ENCODE measurements at places on chromosomes 12 and 14.

GRCh38 chr12:96882862-96883261 lies 24.2 kb upstream of the NEDD1 start:
- DNase-seq = no peak

GRCh38 chr14:97177635-97178034 lies 380.5 kb downstream of the VRK1 start:
- no peak for DNase-seq

- no peak for DNase-seq
Observed at GRCh38 chr12:119229837-119230236, 51.1 kb downstream of the HSPB8 start.

DNA sequence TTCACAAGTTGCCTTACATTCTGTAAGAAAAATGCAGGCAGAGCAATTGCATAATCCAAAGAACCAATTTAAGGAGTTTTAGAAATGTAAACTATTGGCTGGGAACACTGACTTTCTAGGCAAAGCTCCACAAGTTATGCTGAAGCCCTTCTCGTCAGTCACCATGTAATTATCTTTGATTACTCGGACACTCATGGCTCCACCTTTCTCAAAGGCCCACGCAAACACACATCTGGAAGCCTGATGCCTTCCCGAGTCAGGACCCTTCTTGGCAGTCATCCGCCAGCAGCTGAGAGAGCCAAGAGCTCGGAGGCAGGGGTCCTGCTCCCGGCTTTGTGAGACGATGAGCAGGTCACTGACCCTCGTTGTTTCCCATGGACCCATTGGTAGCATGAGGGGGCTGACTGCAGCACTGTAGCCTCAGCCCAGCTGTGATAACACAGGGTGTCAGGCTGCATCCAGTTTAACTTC lies 202.2 kb downstream of the TMEM132D start:
- no peak for DNase-seq

DNA sequence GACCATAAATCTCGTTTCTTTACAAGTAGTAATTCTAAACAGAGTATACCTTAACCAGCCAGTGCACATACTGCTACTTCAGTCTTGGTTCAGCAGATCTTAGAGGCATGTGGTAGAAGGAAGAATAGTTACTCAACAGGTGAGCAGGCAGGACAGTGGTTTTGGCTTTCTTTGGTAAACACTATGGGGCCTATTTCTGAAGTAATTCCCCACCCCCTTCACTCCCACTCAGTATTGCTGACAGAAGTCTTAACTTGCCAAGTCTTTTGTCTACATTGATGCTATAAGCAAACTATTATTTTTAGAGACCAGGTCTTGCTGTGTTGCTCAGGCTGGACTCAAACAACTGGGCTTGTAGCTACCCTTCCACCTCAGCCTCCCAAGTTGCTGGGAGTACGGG lies 68.5 kb downstream of the FBXO34 start:
- no peak for DNase-seq

GRCh38 chr12:56454557-56454956 lies at the start of gene MIP:
TSS of gene MIP (minus strand) at chr12:56454657. CDS start at chr12:56454613, 44 bp downstream.
- no peak for DNase-seq

GRCh38 chr12:113021500-113021899 lies 35.0 kb upstream of the DTX1 start:
- no peak for DNase-seq

- peak; percentile 37 for DNase-seq
Observed at GRCh38 chr14:91873471-91874415, 6.4 kb upstream of the TC2N start.

DNA sequence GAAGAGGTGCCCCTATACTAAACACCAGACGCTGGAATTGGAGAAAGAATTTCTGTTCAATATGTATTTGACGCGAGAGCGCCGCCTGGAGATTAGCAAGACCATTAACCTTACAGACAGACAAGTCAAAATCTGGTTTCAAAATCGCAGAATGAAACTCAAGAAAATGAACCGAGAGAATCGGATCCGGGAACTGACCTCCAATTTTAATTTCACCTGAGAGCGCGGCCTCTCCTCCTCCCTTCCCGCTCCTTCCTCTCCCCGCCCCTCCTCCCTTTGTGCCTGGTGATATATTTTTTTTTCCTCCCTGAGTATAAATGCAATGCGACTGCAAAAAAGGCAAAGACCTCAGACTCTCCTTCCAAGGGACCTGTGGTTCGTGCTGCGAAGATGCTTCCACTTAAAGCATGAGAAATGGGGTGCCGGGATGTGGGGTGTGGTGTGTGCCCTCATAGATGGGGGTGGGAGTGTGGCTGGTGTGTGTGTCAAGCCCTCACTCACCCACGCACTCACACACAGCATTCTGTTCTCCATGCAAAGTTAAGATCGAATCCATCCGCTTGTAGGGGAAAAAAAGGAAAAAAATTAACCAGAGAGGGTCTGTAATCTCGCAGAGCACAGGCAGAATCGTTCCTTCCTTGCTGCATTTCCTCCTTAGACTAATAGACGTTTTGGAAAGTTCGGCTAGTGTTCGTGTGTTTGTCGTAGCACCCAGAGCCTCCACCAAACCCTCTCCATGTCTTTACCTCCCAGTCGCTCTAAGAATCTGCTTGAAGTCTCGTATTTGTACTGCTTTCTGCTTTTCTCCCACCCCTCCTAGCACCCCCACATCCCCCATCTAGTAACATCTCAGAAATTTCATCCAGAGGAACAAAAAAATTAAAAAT lies 4.5 kb downstream of the HOXC10 start:
- DNase-seq = peak; percentile 78

- no peak for DNase-seq
Observed at GRCh38 chr12:92753976-92754885, 51.4 kb downstream of the PLEKHG7 start.

- no peak for DNase-seq
Observed at GRCh38 chr12:59040043-59040442, 119.7 kb upstream of the LRIG3 start.

- DNase-seq = no peak
Observed at GRCh38 chr12:127060310-127060847, 1206.6 kb upstream of the TMEM132C start.

GRCh38 chr14:68695326-68695768 lies 97.5 kb downstream of the ZFP36L1 start:
- no peak for DNase-seq

DNA sequence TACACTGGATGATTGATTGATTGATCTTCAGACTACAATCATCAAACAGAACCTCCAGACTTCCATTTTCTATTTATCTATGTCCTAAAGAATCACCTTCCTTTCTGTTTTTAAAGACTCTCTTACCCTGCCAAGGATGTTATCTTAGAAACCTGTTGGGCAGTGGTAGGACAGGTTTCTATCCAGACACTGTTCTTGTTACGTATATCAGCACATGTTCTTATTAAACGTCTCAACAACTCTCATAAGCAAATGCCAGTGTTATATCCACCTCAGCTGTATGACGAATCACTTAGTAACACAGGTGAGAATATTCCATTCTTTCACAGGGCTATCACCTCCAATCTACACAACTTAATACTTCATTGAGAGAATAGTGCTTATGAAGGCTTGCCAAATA lies 40.2 kb upstream of the RPL10L start:
- DNase-seq = no peak

DNA sequence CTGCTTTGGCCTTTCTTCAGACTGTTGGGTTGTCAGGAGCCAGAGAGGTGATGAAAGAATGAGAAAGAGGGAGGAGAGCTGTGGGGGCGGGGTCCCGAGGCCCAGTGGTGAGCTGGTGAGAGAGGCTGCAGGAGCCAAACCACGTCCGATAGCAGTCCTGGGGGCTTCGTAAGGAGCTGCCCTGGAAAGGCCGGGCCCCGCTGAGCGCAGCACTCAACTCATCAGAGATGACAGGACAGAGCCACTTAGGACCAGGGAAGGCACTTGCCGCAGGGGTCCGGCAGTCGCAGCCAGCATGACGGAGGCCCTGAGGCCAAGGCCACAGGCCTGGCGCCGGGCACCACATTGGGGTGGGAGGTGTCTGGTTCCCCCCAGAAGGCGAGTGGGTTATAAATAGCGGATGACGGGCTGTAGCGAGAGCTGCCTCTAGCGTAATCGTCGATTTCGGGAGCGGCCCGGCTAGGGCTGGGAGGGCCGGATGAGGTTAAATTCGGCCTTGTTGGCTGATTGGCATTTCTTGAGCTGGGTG lies 179.0 kb downstream of the TSPAN9 start:
- DNase-seq = no peak

DNA sequence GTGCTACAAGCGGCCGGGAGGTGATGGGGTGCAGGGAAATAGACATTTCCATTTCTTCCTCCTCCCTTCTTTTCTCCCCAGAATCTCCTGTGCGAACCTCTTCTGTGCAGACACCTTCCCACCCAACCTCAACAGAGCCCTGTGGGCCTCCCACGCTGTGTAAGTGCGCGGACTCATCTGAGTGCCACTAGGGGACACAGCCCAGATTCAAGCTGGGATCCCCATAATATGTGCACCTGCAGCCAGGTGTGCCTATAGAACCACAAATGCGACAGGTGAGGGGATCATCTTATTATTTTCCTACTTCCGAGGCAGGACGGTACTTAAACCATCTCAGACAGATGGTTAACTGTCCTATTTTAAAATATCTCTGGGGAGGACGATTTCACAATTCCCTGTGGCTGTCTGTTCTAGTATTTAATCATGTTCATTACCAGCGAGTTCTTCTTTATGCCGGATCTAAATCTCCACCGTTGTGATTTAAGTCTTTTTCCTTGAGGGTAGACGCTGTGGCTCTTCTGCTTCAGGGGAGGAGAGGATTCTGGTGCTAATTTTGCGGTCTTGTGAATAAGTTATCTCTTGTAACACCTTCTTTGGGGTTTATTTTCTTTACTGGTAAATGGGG lies 17.2 kb upstream of the CACNA1C start:
- no peak for DNase-seq

- no peak for DNase-seq
Observed at GRCh38 chr12:102399653-102400052, 80.7 kb downstream of the IGF1 start.

GRCh38 chr12:92210071-92210470 lies 64.4 kb upstream of the BTG1 start:
- DNase-seq = no peak

DNA sequence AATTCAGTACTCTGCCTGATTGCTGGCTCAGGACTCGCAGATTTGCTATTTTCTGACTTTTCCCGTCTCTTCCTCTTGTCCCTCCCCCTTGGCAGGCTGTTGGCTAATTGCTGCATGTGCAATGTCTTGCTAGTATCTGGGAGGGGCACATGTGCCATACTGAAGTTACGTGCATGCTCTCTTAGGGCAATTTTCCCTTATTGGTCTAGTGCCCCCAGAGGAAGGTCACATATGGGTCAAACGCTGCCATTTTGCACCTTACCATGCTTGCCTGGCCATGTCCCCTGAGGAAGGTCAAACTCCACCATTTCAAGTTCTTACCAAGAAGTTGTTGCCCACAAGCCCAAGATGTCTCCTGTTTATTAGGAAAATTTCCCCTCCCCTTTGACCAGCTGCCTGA lies 13.9 kb upstream of the ERC1 start:
- no peak for DNase-seq

- DNase-seq = no peak
Observed at GRCh38 chr12:68833508-68833907, 25.5 kb downstream of the MDM2 start.

GRCh38 chr14:105093038-105093430 lies 27.8 kb upstream of the GPR132 start:
- DNase-seq = peak; percentile 49

- DNase-seq = no peak
Observed at GRCh38 chr14:101814934-101815333, 53.4 kb downstream of the PPP2R5C start.

DNA sequence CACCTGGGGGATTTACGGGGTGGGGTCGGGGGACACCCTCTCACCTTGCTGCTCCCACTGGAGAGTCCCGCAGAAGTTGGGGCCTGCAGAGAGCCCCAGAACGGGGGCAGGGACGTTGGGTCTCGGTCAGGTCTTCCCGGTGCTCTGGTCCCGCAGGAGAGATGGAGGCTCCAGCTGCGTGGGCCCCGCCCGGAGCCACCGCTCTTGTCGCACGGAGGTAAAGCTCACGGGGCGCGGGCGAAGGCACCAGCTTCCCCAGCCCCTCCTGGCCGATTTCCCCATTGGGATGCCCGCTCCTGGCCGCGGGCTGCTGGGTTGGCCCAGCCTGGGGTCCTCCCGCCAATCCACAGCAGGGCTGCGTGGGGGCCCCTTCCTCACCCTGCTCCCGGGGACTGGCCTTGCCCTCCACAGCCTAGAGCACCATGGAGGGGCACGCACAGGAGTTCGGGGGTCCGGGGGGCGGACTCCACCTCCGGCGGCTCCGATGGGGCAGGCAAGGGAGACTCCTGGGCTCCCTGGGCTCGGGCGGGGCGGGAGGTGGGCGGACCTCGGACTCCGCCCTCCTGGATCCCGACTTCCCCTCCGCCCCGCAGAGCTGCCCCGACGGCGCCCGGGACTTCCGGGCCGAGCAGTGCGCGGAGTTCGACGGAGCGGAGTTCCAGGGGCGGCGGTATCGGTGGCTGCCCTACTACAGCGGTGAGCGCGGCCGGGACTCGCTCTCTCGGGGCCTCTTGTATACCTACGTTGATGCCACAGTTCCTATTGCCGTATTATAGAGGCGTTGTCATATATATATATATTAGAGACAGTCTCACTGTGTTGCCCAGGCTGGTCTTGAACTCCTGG lies 8.4 kb downstream of the PAPLN start:
- DNase-seq = no peak

DNA sequence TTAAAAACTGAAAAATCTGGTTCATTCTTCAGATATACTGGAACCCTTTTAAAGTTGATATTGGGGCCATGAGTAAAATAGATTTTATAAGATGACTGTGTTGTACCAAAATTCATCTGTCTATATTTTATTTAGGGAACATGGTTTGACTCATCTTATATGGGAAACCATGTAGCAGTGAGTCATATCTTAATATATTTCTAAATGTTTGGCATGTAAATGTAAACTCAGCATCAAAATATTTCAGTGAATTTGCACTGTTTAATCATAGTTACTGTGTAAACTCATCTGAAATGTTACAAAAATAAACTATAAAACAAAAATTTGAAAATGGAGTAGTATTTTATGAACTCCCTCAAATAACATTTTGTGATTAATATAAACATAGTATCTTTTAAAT lies 14.2 kb downstream of the PTGER2 start:
- no peak for DNase-seq

GRCh38 chr12:92042791-92043531 lies 102.7 kb downstream of the BTG1 start:
- no peak for DNase-seq

DNA sequence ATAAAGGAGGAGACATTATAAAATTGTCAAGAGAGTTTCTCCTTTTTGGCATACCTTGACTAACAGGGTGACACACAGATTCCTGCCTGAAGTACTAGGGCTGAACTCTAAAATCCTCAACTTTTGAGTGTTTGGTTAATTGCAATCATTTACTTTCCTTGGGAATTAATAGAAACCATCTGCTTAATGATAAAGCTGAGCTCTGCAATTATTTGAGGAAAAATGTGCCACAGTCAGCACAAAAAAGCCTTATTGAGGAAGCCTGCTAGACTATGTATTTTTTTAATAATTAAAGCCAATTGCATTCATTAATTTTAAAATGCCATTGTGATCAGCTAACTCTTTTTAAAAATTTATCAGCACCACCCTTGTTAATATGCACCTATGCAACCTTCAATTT lies 38.7 kb downstream of the PRICKLE1 start:
- no peak for DNase-seq
